Stimulated activated CD8-positive, alpha-beta memory T cell treated with anti-CD3 and anti-CD28 coated beads, Interleukin-7, amount 100 ng/mL, for 24 hours (primary cell): ENCODE measurements at places on chromosomes 1 and 21.

DNA sequence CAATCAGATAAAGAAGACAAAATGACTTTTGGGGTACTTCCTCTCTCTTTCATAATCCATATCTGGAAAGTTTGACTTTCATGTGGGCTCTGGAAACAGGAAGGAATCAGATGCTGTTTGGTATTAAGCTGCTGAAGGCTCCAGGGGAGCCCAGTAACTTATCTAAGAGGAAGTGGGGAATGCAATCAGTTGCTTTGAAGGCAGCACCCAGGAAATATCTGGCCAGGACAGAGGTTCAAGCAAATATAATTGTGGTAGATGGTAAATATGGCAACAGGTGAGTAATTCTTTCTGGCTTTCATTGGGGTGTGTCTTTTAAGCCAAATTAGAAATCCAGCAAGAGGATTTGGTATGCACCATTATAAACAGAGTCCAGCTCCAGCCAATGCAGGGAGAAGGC lies 44.4 kb downstream of the COLGALT2 start:
- DNase-seq = no peak

- no peak for DNase-seq
These were observed 144.3 kb downstream of the NTPCR start for GRCh38 chr1:233094691-233095090.

GRCh38 chr1:44114098-44114497 lies 4.5 kb upstream of the KLF17 start:
- no peak for DNase-seq

GRCh38 chr1:162905174-162906158 lies 44.5 kb upstream of the CCDC190 start:
- DNase-seq = no peak

DNA sequence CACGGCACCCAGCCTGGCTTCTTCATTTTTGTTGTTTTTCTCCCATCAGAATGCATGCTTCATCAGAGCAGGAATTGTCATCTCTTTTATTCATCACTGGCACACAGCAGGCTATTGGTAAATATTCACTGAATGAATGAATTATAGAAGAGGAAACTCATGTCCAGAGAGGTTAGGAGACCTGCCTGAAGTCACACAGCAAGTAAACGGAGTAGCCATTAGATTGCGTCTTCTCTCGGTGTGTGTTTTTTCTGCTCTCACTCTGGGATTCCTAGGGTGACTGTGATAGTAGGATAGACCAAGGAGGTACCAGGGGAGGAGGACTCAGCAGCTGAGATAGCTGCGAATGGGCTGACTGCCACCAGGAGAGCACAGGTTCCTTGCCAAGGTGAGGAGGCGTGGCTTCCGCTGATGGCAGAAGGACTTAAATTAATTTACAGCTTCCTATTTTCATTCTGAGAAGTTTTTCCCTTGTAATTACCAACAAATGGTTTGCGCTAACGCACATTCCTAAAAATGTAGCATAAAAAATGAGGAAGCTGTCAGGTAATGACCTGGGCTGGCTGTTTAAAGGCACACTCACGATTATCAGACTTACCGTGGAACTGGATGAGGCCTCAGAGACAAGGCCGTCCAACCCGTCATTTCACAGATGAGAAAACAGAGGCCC lies 4.5 kb upstream of the NCMAP start:
- no peak for DNase-seq

DNA sequence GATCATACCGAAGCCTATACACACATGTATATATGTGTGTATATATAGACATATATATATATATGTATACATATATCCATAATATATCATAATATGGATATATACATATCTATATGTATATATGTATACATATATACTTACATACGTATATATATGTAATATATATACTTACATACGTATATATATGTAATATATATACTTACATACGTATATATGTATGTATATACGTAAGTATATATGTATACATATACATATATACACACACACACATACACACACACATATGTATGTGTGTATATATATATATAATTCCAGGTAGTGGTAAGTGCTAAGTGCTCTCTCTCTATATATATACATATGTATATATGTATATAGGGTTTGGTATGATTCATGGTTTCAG lies 9.7 kb upstream of the TMEM35B start:
- DNase-seq = no peak

GRCh38 chr21:33317145-33317544 lies 7.6 kb upstream of the IFNAR1 start:
- no peak for DNase-seq

DNA sequence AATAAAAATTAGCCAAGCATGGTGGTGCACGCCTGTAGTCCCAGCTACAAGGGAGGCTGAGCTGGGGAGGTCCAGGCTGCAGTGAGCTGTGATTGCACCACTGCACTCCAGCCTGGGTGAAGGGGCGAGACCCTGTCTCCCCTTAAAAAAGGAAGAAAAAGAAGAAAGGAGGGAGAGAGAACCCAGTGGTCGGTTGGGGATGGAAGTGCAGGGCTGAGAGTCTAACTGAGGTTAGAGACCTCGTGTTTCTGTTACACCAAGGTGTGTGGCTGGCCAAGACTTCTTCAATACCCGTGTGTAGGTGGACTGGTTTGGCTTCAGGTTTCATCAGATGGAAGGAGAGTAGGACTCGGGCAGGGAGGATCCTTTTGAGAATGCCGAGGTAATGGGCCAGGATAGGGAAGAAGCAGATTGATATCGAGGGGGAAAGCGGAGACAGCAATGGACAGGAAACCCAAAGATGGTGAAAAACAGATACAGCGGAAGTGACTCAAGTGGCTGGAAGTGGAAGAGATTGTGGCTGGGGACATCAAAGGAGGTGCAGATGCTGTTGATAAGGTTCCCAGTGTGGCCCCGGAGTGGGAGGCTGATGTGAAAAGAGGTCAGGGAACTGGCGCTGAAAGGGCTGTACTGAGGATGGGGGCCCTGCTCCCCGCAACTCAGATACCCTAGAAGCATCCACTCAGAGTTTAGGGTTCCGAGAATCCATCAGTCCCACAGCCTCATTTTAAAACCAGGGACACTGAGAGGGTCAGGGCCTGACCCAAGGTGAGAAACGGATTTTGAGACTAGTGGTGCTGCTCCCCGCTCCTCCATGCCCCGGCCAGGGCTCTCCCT lies 681 bp upstream of the UBXN10 start:
- no peak for DNase-seq

GRCh38 chr21:41768437-41769042 lies 1.7 kb upstream of the RIPK4 start:
- no peak for DNase-seq

GRCh38 chr1:108066808-108067207 lies 101.8 kb upstream of the VAV3 start:
- no peak for DNase-seq

DNA sequence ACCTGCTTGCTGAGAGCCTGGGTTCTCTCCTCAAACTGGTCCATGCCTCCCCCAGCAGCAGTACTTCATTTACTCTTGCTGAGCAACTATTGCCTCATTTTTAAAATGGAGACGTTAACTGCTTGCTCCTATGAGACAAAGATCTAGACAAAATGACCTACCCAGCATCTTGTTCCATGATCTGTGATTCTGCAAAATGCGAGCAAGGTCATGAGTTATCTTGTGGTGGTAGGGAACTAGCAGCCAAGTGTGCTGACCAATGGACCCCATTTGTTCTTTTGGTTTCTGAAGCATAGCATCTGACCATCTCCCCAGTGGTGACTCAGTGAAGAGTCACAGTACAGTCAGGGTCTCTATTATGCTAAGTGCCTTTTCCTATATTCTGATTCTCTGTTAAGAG lies 40.4 kb downstream of the TBX15 start:
- DNase-seq = no peak
